ENCODE measurements at places on chromosomes 1 and 21.

- no peak for DNase-seq
Measured at GRCh38 chr1:10388387-10388715, 10.5 kb upstream of the PGD start.

GRCh38 chr21:45511007-45511406 is 31.2 kb downstream of the SLC19A1 start:
- no peak for DNase-seq

GRCh38 chr1:200153277-200154055 is 126.0 kb downstream of the NR5A2 start:
- no peak for DNase-seq

GRCh38 chr21:45304945-45305344 is 17.2 kb upstream of the POFUT2 start:
- DNase-seq, result no peak

GRCh38 chr1:177021687-177022086 is 142.8 kb downstream of the ASTN1 start:
- DNase-seq, result no peak

- peak; percentile 15 for DNase-seq
Measured at GRCh38 chr1:199723250-199723956, 304.1 kb upstream of the NR5A2 start.

DNA sequence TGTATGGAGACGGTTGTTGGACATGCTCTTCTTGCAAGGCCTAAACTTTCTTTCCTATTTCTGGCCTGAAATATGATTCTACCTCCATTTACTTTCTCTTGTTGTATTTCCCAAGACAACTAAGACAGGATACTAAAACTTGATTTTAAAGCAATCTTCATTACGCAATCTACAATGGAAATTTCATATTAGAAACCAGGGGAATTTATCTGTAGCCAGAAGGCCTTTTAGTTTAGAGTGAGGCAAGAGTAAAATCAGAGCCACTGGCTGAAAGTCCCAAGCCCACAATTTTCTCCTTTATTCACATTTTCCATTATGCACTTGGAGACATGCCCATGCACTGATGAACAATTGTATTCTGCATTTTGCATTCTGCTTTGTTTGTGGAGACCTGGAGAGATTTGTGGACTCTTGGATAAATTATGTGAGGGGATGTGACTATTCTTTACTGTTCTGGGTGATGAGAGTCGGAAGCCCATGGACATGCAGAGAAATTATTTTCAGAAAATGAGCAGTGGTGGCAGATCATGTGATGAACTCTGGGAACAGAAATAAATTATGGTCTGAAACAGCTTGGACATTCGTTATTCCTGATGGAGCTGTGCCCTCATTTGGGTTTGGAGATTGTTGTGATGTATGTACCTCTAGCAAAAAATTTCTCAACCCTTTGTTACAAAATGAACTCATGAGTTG is 336.8 kb downstream of the SEC16B start:
- no peak for DNase-seq

GRCh38 chr1:115771847-115772457 is 3.4 kb upstream of the CASQ2 start:
- peak; percentile 84 for DNase-seq

DNA sequence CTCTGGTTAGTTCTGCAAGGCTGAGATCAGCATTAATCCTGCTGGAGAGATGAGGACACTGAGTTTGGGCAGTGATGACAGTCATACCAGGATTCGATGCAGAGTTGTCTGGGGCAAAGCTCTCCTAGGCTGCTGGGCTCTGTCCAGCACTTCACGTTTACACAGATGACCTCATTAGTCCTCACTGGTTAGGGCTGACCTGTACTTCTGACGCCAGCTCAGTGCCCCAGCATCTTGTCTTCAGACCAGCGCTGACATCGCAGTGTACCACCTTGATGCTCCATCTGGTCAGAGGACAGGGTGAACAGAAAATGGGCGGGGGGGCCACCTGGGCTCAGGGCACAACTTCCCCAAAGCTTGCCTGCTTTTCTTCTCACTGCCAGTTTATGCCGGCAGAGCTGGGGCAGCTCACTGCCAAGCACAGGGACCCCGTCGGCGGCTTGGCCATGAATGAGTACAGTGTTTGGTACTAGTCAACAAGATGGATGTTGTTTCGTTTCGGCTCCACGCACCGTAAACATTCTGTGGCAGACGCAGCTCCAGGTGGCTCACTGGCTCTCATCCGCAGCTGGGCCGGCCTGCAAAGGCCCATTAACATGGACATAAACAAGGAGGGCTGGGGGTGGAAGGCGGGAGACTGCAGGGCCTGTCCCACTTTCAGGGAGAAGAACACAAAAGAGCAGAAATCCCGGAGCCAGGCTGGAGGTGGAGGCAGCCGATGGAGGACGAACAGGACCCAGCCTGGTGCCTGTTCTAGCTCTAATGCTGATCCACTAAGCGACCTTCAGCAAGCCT is 118.7 kb downstream of the GLIS1 start:
- DNase-seq, result peak; percentile 11

DNA sequence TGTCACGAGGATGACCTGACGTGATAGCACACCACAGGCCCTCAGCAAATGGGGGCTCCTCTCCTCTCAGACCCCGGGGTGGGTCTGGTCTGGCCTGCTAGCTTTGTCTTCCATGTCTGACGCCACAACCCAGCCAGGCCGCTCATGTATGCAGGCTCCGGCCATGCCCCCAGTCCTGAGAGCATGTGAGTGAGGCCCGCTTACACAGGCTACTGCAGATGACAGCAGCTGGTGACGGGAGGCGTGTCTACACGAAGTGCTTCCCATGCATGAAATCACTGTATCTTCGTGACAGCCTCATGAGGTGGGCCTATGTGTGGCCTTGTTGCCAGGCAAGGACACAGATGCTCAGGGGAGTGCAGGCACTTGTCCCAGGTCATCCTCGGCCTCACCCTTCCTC is 16.4 kb downstream of the WNT4 start:
- DNase-seq, result no peak

GRCh38 chr1:230753586-230754251 is 6.5 kb downstream of the CAPN9 start:
- DNase-seq, result peak; percentile 39

GRCh38 chr1:21855257-21856096 is 43.4 kb downstream of the LDLRAD2 start:
- DNase-seq, result no peak

- DNase-seq, result no peak
Measured at GRCh38 chr1:153404768-153405167, 11.6 kb upstream of the S100A7A start.

- DNase-seq, result peak; percentile 91
Measured at GRCh38 chr1:42936309-42937078, 22.2 kb downstream of the SLC2A1 start.

DNA sequence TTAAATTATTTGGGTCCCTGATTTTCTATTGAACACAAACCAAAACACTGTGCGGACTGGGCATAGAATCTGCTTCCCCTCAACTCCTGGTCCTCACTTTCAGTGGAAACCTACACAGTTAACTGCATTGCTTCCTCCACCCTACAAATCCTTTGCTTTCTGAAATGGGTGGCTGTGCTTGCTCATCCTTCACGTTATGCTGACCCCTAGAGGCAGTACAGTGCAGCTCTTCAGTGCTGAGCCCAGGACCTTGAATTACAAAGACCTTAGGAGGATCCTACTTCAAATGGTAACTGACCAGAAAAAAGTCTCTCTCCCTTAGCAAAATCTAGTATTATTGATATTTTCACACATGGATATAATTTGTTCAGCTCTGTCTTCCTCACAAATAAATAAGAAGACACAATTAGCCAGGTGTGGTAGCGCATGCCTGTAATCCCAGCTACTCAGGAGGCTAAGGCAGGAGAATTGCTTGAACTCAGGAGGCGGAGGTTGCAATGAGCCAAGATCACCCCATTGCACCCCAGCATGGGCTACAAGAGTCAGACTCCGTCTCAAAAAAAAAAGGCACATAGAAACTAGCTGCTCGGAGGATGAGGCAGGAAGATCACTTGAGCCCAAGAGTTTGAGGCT is 63.4 kb upstream of the L1TD1 start:
- peak; percentile 65 for DNase-seq

DNA sequence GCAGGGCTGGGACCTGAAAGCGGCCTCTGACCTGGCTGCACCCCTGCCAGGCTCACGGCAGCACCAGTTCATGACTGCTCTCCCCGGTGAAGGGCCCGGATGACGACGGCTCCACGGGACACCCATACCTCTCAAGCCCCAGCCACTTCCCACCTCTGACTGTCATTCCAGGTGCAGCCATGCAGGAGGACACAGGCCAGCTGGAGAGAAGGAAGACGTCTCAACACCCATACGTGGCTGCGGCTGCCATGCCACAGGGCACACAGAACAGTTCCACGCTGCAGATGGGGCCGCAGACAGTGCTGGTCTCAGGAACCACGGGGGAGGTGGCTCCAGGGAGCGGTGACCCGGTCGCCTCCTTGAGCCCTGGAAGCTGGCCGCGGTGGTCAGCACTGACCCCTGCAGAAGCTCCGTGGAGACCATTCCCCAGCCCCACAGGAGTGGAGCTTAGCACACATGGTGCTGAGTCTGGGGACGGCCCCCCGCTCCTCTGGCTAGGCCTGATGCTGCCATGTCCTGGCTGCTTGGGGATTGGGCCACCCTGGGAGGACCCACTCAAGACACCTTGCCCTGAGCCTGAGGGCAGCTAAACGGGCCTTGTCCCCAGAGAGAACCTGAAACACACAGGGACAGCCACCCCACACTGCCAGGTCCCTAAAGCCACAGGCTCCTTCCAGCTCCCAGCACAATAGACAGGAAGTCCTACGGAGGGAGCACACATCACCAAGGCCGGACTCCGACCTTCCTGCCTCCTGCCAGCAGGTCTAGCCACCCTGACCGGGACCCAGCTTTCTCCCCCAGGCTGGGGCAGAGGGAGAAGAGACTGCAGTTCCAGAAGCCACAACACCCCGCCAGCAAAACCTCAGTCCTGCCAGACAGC is 8.6 kb downstream of the WNT9A start:
- no peak for DNase-seq

DNA sequence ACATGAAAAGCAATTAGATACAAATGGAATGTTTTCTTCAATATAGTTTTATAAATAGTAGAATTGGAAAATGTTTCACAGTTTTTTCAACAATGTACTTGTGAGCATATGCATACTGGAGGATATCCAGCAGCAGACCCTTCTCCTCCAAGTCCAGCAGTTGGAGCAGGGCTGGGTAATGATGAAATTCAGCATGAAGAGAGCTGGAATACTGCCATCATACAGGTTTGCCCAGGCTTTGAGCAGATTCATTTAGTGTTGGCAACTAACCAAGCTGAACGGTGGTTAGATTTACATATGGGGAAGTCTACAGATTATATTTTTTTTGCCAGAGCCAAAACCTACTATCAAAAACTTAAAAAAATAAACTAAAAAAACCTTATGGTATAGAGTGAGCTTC is 38.3 kb downstream of the WDR3 start:
- DNase-seq, result no peak

- no peak for DNase-seq
Measured at GRCh38 chr1:203681739-203682138, 55.1 kb downstream of the ATP2B4 start.

DNA sequence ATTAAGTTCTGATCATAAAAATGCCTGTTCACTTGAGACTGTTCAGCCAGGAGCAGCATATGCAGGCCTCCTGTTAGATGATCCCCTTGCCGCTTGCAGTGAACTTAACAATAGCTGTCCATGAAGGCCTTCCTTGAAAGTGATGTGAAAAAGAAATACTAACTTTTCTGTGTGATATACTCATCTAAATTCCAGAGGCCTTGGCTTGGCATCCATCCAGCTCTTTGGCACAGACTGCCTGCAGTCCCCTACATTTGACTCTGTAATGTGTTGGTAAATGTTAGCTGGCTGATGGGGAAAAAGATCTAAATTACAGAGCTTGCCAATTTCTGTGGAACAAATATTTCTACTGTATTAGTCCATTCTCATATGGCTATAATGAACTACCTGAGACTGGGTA is 73.7 kb downstream of the KCNK2 start:
- peak; percentile 77 for DNase-seq

DNA sequence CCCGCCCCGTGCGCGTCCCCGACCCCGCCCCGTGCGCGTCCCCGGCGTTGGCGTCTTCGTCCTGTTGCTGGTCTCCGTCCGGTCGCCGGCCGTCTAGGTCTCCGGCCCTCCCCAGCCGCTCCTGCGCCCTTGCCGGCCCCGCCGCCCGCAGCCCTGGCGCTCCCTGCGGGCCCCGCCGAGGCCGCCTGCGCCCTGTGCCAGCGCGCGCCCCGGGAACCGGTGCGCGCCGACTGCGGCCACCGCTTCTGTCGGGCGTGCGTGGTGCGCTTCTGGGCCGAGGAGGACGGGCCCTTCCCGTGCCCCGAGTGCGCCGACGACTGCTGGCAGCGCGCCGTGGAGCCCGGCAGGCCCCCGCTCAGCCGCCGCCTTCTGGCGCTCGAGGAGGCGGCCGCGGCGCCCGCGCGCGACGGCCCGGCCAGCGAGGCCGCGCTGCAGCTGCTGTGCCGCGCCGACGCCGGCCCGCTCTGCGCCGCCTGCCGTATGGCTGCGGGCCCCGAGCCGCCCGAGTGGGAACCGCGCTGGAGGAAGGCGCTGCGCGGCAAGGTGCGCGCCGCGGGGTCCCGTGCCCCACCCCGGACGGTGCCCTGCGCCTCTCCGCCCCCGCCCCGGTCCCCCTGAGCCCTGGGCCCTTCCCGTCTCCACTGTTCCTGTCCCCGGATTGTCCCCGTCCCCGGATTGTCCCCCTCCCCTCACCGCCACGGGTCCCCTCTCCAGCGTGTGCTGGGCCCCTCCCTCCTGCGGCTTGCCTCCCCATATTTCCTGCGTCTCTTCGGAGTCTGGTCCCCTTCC is at the start of gene RNF187:
TSS of gene RNF187 (plus strand) at position 47 of the 789 bp plus-strand sequence.
- peak; percentile 43 for DNase-seq

GRCh38 chr1:213273546-213273945 is 222.5 kb downstream of the RPS6KC1 start:
- peak; percentile 29 for DNase-seq

DNA sequence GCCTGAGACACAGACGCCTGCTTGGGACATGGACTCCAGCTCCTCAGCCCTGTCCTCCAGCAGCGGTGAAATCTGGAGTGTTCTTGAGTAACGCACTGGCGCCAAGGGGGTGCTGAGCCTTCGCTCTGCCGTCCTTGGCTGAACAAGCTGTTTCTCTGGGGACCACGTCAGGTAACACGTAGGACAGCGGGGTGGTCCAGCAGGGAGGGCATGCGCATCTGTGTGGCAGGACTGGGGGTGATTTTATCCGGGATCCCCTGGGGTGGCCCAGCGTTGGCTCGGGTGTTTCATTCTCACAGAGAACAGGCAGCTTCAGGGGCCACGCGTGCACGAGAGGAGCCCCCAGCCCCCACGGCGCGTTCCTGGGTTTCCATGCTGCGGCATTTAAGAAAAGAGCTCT is 61.2 kb downstream of the AGPAT3 start:
- DNase-seq, result no peak

GRCh38 chr21:19864476-19864875 is 1133.7 kb upstream of the NCAM2 start:
- DNase-seq, result no peak

GRCh38 chr1:193346085-193346484 is 159.7 kb upstream of the B3GALT2 start:
- DNase-seq, result no peak

All from fibroblast of skin of scalp (primary cell).